ENCODE measurements at places on chromosomes 1 and 21.
A peak's percentile ranks its signal among the peaks of the same experiment; 100 is the strongest.

GRCh38 chr1:31266547-31266946, 26.9 kb upstream of the NKAIN1 start:
- no peak for DNase-seq

GRCh38 chr21:40372506-40372905, 474.5 kb downstream of the DSCAM start:
- no peak for DNase-seq

DNA sequence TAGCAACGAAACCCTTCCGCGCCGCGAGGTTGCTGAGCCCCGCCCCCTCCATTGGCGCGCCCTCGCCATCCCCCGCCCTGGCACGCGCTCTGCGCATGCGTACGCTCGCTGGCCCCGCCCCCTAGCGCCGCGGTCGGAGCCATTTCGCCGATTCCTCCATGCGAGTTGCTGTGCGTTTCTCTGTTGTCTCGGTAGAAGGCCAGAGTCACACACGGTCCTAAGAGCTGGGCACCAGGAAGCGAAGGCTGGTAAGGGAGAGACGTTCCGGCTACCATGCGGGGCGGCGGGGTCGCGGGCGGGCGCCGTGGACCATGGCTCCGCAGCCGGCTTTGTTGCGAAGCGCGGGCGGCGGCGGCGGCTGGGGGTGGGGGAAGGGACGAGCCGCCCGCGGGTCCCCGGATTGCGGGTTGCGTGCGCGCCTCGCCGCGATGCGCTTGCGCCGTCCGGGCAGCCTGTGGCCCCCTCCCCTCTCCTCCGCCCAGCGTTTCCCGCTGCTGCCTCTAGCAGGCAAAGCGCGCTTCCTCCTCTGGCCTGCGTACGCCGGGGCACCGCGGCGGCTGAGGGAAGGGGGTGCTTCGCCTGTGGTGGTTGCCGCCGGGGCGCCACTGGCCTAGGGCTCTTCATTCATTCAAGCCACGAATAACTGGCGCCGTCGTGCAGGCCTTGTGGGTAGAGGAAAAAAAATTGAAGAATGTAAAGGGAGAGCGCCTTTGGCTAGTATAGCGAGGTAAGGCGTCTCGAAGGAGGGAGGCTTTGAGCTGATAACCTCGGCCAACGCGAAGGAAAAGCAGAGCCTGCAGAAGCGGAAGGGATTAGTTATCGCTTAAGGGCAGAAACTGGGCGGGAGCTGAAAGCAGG, at the start of gene DHX9:
DHX9 (plus strand) TSS at position 139 of the 858 bp plus-strand sequence. CDS start 3,220 bp downstream, outside the sequence.
- DNase-seq = peak; percentile 86

DNA sequence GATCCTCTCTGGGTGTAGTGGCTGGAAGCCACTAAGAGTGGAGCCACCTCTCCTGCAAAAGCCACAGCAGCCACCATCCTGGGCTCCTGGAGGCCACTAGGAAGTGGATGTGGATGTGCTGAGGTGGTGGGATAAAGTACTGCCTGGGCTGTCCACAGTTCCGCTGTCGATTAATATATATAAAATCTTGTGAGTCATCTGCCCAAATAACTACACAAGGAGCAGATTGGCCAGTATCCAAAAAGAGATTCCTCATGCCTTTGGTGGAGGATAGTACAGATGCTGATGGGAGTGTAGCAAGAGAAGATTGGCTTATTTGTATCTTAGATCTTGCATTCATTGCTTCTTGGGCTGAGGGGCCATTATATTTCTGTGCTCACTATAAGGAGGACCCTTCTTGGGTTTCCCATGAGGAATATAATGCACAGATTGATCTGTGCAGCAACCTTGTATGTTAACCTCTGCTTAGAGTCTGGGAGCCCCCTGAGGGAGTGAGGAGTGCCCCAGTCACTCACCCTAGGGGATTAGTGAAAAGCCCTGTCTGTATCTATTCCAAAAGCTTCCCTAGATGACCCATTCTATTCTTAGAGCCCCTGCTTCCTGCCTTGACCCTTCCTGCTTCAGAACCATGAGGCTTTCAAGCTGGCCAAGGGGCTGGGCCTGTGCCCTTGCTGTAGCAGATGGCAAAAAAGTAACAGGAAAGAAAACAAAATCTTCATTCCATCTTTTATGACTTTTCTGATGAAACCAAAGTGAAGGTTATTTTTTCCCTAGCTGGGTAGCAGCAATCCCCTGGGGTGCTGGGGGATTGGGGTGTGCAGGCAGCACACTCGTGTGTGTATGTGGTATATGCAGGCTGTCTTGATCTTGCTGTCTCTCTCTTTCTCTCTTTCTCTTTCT, 31.7 kb downstream of the RCSD1 start:
- peak; percentile 97 for DNase-seq

GRCh38 chr1:51910221-51911000, 31.9 kb upstream of the NRDC start:
- no peak for DNase-seq

DNA sequence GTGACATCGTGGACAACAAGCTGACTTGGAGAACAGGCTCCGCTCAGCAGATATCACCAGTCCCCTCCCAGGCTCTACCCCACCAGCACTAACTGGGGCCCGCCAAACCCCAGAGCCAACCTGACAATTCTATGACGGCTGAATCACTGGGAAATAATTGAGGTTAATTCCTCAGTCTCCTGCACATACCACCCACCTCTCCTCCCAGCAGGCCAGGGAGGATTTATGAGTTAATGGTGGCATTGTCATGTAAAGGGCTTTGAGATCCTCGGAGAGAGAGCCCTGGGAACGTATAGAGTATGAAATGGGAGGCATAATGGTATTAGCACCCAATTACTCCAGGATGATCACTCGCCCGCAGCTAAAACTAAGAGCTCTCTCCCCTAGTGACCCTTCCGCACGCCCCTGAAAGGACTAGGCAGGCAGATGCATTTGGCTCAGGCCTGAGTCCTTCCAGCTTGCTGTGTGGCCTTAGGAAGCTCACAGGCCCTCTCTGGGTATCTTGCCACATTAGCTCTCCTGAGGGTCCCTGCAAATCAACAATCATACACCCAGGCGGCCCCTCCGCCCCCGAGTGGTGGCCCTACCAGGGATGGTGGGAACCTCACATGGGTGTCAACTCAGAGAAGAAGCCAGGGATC, 27.3 kb upstream of the PAX7 start:
- DNase-seq = no peak

DNA sequence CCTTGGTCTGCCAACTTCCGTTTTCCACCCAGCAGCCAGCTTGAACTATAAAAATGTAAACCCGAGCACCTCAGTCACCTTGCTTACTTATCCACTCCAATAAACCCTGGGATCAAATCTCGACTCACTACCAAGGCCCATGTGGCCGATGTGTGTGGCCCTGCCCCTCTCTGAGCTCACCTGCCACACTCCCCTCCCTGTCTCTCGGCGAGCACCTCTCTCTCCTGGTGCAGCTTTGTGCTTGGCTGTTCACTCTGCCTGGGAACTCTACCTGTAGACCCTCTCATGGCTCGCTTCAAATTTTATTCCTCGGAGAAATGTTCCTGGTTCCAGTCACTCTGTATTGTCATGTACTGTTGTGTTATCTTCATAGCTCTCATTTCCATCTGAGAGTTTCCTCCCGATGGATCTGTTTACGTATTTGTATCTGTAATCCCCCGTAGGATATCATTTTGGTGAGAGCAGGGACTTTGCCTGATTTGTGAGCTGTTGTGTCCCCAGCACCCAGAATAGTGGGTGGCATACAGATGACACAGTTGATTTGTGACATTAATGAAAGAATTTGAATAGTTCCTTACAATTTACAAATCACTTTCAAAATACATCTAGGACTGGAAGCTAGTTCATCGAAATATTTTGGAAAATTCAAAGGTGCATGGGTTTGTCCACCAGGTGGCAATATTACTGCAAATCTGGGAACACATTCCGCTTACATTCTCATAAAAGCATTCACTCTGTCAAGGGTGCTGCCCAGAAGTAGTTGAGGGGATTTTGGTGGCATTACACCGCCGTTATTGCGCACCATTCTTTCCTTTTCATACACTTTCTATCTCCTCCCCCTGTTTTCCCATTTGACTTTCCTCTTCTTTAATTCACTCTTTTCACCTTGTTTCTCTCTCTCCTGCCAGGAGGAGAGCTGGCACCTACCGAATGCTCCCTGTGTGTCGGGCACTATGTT, 95.3 kb downstream of the ABCA4 start:
- peak; percentile 74 for DNase-seq

DNA sequence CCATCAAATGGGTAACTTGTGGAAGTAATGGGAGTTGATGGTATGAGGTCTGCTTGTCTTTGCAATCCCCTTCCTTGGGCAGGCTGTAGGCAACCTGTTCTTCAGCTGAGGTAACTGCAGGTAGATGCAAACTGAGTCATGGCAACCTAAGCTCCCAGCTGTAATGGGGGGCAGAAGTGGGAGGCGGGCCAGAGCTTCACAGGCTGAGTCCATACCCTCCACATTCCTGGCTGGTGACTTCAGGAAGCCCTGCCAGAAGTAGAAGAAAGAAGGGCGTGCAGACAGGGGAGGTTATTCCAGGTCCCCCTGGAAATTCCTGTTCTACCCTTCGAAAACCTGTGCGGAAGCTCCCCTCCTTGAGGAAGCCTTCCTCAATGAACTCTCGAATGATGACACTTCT, 44.9 kb downstream of the ARHGEF11 start:
- peak; percentile 16 for DNase-seq

DNA sequence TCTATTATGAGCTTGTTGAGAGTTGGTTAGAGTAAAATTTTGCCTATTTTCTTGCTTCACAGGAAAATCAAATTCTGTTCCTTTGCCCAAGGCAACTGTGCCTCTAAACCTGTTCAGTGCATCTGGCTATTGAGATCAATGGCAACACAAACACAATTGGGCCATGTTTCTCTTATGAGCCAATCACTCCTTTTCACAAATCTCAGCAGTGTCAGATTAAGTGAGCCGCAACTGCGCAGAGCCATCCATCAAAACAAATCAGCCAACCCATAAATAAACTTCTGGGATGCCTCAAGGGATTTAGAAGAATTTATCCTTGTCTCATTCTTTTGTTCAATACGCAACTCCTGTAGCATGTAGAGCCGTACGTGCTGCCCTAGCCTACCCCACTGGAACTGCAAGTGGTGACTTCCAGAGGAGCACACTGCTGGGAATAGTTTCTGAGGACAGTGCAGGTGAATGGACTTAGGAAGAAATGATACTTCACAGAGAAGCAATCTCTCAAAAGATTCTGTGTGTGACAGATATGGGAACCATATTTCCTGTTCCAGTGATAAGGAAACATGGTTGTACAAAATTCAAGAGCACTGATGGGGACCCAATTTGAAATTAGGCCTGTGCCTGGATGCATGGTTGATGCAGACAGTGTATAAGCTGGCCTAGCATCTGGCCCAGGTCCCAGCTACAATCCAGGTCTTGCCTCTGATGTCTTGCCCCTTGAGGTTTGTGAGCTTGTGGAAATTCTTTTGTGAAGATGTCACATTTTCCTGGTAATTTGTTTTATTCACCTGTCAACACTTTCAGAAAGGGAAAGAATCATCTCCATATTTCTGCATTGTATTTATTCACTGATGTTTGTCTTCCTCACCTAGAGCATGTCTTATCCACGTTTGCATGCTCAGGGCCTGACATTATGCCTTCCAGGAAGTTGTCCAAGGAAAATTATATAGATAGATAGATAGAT, 166.2 kb downstream of the URB2 start:
- no peak for DNase-seq
